Stimulated activated CD4-positive, alpha-beta T cell treated with anti-CD3 and anti-CD28 coated beads, Interleukin-1b, Interleukin-23, amount 100 ng/mL, for 4 hours (primary cell): ENCODE measurements at places on chromosomes 3 and 15.

DNA sequence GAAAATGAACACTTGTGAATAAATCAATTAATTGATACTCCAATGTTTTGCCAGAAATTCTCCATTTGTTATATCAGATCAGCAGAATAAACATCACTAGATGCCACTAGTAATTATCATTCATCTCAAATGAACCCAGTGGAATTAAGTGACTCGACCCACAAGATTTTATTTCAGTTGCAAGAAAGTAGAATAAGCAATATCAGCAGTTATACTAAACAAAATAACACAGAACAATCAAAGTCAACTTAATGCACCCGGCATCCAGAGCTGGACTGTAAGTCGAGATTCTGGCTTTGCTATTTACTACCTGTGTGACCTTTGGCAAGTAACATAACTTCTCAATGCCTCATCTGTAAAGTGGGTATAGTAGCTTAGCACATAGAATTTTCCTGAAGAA is 256.5 kb downstream of the MEIS2 start:
- DNase-seq, result no peak

DNA sequence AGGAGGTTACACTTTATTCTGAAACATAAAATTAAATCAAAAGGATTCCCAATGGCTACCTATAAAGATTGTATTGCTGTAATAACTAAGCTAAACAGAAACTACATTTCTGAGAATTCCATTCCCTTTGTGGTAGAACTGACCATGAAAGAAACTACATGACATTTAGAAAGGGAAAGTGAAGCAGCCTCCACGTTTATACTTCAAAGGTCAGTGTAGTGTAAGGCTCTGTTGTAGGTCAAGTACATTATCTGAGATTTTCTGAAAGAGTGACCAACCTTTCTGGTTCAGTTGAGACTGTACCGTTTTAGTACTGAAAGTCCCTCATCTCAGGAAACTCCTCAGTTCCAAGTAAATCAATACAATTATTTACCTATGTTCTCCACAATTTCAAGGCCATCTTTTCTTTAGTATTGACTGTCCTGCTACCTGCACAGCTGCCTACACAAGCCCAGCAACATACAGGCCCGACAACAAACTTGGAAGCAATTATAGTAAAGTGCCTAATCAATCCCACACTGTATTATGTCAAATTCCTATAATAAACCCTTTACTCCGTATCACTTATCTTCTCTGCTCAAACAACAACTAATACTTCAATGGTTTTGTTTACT is 343.0 kb downstream of the PLOD2 start:
- no peak for DNase-seq

GRCh38 chr3:138768946-138769345 is 65.8 kb downstream of the PIK3CB start:
- DNase-seq, result no peak

GRCh38 chr15:42549032-42549491 is 424 bp downstream of the HAUS2 start:
- no peak for DNase-seq

DNA sequence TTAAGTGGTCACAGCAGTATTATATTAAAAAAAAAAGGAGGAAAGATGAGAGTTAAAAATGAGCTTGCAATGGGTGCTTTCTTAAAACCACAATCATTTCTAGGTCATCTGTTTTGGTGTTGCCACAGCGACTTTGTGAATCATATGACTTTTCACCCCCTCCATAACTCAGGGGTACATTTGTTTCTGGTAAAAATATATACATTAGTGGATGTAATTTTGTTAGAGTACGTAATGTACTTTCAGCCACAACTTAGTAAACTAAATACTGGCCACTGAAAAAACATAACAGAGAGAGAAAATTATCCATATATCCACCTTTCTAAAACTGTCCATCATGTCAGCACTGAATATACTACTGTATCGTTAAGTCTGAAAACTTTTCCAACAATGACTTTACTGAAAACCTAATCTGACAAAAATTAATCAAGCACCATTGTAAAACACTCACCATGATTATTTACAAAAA is 3.4 kb downstream of the ANKRD28 start:
- no peak for DNase-seq

DNA sequence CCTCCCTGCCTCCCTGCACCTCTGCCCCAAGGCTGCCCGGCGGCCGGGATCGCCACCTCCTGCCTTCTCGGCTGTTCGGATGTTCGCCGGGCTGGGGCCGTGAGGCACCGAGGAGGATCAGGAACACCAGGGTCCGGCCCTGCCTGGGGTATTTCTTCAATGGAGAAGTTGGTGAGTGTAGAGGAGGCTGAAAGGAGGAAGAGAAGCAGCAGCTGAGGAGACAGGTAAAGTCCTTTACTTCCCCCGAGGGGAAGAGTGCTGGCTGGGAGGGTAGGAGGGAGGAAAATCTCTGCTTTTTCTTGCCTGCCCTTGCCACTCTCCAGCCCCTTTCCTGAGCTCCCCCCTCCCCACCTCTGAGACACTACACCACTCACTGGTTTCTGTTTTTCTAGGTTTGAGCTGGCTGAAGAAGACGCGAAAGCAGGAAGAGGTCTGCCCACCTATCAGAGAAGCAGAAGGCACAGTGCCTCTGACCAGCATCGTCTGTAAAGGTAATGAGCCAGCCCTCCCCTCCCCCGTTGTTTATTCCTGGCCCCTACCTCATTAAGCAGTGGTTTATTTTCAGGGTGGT is 519 bp downstream of the ASB7 start:
- DNase-seq, result no peak
